ENCODE measurements at places on chromosomes 6 and 20. TPM values are rescaled to one million over a fixed set of nuclear protein-coding genes. Genes with fewer than 3 reads are reported as not detected.

CD93 gene
- 13.6 TPM for total RNA-seq

ROMO1 gene
- 57.4 TPM for total RNA-seq

PDYN gene
- not detected for total RNA-seq

EPPIN gene
- total RNA-seq: not detected
